Lung (tissue), 17 donors: ENCODE measurements at places on chromosomes 12 and 14. TPM values are rescaled to one million over a fixed set of nuclear protein-coding genes. Genes with fewer than 3 reads are reported as not detected.

The TTC6 gene
- polyA plus RNA-seq = 0.50 TPM

The LRRC23 gene
- 35.5 TPM for polyA plus RNA-seq

The PROX2 gene
- 0.01 TPM for polyA plus RNA-seq

The TAS2R43 gene
- polyA plus RNA-seq = not detected

DNA sequence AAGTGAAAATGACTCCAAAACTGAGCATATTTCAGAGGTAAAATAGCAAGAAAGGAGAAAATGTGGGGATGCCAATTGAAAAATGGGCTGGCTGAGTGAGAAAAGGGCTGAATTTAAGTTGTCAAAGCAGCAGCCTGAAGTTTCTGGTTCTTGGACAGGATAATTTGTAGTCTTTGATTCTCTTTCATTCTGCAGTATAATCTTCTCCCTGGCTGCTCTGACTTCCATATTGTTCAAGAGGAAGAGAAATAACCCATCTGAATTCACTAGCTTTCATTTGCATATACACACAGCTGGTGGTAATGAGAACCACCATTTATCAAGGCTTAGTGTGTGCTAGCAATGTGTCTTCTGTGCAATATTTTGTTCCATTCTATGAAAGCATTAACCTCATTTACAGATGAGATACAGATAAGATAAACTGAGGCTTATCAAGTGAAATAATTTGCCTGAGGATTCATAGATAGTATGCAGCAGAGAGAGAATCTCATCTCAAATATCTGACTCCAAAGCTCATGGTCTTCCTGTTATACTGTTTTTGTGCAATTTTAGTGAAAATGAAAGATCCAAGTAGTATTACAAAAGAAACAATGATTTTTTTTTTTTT, 184.2 kb downstream of the TMTC2 start:
- DNase-seq = no peak

DNA sequence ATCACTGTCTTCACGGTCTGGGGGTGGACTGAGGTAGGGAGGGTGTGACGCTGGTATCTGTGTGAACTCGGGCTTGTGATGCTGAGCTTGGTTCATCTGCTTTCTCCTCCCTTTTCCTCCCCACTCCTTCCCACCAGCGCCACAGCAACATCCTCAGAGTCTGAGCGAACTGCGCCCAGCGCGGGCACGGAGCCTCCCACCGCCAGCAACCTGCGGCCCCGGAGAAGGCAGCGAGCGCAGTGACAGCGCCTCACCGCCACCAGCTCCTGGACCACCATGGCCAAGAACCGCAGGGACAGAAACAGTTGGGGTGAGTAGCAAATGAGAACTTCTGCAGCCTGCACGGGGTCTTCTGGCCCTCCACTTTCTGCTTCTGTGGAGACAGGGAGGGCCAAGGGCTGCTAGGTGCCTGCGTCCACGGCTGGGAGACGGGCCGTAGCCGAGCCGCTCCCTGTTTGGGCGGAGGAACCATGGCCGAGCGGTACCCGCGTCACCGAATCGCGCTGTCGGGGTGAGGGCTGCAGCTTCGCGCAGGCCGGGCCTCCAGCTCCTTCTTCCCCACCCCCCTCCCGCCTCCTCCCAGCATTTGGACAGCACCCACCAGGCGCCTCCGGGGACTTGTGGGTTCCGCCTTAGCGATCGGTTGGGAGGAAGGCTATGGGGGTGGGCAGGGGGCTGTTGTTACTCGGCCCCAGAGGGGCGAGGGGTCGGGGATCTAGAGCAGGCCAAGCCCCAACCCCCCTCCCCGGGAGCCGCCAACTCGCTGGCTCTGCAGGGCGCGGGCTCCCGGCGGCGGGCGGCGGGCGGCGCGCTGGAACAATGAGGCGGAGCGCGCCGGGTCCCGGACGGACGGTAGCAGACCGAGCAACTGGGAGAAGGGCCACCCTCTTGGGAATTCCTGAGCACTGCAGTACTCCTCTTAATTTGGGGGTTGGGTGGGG, at the start of gene ATL1:
TSS of gene ATL1 (plus strand) at position 156 of the 941 bp plus-strand sequence. CDS start at position 277, 121 bp downstream.
- peak; percentile 88 for DNase-seq

DNA sequence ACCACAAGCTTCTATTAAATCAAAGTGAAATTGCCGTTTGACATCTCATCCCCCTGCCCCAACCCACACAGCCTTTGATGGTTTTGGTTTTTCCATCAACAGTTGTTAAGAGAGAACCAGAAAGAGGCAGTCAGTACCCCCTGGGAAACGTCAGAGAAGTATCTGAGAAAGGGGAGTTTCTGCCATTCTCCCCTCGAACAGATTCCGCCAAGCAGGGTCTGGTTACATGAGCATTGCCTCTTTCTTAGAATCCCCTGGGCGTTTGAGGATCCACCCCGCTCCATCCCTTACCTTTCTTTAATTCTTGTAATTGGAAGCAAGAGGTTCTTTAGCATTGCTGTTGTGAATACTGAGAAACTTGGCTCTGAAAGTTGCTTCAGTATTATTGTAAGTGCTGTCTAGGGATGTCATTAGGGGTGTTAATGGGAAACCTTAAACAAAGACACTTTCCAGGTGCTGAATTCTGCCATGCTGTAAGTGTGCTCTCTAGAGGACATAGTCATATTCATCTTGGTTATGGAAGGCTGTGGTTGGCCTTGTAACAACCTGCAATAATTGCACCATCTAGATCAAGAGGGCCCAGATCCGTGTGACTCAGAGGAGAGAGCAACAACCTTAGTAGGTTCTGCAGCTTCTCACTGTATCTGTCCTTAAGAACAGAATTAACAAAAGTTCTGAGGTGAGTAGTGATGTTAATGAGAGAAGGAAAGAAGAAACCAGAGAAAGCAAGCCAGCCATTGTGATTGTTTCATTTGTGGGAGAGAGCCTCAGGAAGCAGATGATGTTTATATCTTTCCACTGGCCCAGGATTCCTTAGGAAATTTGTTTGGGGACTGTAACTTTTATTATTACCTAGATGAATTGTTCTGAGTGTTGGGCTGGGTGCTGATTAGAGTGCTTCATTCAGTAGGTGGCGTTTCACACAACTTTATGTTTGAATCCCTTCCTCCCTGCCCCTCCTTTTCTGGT, 9.0 kb downstream of the TMBIM6 start:
- DNase-seq = no peak

DNA sequence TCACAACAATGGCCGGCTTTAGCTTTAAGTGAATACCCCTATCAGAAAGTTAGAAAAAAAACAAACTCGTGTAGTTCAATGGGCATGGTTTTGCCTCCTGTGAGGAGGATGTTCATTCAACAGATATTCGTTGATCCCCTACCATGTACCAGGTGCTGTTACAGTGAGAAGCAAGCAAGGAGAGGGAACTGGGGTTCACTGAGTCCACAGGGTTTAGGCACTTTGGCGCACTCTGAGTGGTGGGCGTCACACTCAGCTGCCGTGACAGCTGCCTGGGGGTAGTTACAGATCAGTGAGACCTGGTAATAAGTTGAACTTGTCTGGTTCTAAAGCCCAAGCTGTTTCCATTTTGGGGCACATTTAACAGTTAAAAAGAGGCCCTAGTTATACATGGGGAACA, 74.2 kb downstream of the PAPOLA start:
- no peak for DNase-seq

GRCh38 chr14:51147183-51147582, 52.3 kb upstream of the TRIM9 start:
- DNase-seq = no peak

- no peak for DNase-seq
Observed at GRCh38 chr12:107405436-107405835, 280.2 kb upstream of the PWP1 start.
